ENCODE measurements at places on chromosomes 16 and 17.

GRCh38 chr17:55883149-55883548, 132.3 kb downstream of the PCTP start:
- no peak for DNase-seq

DNA sequence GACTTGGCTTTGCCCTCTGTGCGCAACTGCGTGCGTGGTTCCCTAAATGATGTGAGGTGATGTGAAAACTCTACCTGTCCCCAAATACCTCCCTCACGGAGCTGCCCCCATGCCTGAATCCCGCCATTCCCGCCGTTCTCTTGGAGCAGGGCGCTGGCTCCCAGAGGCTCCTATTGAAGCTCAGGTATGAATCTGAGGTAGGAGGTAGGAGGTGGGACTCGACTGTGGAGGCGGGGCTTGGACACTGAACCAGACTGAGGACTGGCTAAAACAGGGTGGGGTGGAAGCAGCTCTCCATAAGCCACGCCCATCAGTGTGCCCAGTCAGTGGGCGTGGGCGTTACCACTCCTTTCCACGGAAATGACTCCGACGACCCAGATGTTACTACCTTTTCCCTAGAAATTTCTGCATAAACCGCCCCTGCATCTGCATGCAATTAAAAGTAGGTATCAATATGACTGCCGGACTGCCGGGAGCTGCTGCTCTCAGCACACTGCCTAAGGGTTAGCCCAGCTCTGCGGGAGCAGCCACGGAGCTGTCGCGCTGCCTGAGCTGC, 41.0 kb downstream of the FOXL1 start:
- no peak for DNase-seq

GRCh38 chr17:50272711-50273653, 1.3 kb upstream of the TMEM92 start:
- no peak for DNase-seq

DNA sequence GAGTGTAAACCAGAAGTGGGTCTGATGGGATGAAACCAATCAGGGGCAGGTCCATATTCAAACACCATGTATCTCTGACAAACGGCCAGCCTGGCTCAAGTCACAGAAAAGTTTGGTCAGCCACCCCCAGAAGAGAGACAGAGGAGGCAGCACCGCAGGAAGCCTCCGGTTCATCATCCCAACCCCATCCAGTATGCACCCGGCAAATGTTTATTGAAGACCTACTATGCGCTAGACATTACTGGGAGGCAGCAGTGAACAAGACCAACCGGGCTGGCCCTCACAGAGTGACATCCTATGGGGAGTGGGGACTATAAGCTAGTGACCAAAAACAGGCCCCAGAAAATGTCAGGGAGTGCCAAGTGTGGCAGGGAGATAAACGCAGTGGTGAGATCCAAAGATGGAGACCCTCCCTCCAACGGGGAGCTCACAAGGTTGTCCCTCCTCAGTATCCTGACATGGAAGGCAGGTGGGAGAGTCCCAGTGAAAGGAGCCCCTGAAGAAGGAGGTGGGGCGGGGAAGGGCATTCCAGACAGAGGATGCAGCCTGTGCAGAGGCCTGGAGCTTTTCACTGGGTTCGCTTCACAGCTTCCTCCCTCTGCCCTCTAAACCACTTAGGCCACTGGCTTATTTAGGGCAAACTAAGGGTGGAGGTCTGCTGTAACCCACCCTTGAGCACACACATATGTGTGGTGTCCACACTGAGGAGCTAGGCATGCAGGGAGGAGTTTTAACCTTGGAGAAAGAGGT, 2.0 kb downstream of the GSG1L start:
- no peak for DNase-seq

GRCh38 chr17:22411185-22411784, 719.0 kb downstream of the KCNJ18 start:
- no peak for DNase-seq

- no peak for DNase-seq
Observed at GRCh38 chr17:74527756-74528155, 3.5 kb downstream of the CD300LB start.

DNA sequence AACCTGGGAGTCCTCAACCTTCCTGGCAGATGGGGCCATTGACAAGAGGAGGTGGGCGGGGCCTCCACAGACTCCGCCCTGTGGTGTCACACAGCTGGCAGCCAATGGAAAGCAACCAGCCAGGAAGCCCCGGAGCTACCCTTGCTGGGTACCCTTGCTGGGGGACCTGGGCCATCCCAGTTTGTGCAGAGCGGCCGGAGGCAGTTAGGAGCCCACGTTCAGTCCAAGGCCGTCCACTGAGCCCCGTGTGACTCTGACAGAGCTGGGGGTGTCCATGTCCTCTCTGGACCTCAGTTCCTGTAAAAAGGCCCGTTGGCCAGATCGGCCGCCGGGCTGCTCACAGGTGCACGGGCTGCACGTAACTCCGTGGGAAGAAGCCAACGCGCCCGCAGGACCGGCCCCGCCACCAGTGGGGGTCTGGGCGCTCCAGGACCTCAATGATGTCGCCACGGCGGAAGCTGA, 17.1 kb upstream of the FAM83G start:
- no peak for DNase-seq

- DNase-seq, result no peak
Observed at GRCh38 chr16:89024546-89025060, 47.6 kb upstream of the CBFA2T3 start.

DNA sequence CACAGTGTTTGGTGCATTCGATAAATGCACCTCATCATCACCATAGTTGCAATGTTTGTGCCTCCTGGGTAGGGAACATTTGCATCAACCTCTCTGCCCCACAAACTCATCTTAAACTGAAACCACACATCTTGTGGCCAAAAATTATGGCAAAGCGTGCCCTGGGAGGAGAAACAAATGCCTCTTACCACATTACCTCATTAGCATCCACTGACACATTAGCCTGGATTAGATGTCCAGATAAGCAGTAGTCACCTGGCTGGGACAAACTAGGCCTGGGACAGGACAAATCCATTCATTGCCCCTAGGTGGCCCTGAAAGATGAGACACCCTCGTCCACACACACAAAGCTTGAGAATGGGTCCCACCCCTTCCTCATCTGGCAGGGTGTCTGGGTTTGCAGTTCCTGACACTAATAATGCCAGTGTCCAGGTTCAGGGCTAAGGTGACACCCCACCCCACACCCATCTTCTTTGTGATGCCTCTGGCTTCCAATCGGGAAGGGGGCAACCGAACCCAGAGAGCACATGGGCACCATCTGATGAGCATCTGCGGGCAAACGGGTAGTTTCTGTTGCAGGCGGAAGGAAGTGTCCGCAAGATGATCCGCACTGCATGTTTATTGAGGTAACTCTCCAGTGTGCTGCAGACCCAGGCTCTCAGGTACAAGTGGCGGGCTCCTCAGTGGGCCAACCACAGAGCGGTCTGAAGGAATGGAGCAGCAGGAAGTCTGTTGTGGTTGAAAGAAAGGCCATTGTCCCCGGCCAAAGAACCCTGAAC, 8.6 kb downstream of the XYLT1 start:
- DNase-seq, result no peak

- no peak for DNase-seq
Observed at GRCh38 chr17:14165616-14166015, 71.0 kb downstream of the CDRT15 start.

DNA sequence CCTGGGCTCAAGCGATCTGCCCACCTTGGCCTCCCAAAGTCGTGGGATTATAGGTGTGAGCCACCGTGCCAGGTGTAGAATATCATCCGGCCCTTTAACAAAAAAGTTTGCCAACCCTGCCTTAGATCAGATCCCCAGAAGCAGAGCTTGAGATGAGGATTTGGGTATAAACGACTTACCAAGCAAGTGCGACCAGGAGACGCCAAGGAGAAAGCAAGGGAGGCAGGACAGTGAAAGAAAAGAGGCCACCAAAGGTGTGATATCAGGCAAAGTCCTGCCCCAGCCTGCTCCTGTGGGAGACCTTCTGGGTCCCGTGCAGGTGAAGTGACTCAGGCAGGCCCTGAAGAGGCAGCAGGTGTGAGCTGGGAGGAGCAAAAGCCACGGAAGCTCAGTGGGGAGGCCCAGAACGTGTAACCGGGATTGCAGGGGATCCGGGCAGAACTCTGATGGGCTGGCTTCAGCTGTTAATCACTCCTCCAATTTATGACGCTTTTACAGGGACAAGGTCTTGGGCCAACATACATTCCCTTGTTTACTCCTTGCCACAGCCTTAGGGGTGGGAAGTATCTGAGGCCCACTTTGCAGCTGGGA, 14.1 kb upstream of the CALB2 start:
- DNase-seq, result no peak

DNA sequence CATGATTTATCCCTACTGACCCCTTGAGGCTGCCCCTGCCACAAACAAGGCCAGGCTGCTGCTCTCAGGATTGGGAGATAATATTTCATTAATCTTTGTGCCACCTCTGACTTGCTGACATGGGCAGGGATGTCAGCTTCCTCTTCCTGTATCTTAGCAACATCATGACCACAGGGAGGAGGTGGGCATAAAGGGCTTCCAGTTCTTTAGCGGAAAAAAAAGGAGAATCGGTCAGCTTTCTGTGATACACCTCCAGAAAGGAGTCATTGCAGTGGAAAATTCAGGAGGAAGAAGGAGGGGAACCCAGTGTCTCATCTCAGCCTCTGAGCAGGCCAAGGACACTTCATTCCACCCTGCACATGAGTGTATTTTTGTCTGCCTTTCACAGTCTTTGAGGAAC, 206.8 kb upstream of the SDK2 start:
- no peak for DNase-seq

DNA sequence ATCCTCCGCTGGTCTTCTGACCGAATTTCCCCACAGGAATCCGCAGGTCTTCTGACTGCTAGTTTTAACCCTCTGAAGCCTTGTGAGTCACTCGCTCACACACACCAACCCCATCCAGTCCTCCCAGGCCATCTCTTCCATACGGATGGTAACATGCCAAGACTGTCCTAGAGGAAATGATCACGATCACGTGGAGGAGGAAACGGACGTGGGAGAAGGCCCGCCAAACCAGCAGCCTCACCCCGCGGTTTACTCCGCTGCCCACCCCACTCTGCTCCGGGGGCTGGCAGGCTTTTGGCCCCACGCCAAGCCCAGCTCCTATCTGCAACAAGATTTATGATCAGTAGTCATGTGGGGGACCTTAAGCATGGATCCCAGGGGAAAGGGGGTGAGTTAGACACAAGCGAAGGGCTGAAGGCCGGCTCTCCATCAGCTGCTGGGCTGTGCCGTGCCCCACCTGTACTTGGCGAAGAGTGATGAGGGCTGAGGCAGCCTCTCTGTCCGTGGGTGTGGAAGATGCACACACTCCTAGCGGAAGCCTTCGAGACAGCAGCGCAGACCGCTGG, 1.5 kb upstream of the FAAP100 start:
- no peak for DNase-seq

- DNase-seq, result no peak
Observed at GRCh38 chr16:31476303-31477219, 4.6 kb downstream of the TGFB1I1 start.

GRCh38 chr17:38903404-38903803, 22.0 kb upstream of the LASP1NB start:
- no peak for DNase-seq

DNA sequence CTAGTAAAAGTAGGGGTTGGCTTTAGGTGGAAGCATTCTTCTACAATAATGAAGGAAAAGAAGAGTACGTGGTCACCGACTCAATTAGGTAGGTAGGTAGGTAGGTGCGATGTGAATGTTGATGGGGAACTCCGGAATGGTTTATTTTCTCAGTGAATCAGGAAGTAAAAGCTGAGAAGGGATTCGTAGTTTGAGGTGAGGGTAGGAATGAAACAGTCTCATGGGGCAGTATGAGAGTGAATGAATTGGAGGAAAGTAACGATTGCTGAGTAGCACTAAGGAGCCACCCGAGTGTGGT, 13.9 kb downstream of the PER1 start:
- DNase-seq, result no peak

GRCh38 chr17:74217037-74217730, 3.8 kb downstream of the TTYH2 start:
- DNase-seq, result no peak

- DNase-seq, result no peak
Observed at GRCh38 chr16:68660359-68660795, 15.3 kb downstream of the CDH3 start.

DNA sequence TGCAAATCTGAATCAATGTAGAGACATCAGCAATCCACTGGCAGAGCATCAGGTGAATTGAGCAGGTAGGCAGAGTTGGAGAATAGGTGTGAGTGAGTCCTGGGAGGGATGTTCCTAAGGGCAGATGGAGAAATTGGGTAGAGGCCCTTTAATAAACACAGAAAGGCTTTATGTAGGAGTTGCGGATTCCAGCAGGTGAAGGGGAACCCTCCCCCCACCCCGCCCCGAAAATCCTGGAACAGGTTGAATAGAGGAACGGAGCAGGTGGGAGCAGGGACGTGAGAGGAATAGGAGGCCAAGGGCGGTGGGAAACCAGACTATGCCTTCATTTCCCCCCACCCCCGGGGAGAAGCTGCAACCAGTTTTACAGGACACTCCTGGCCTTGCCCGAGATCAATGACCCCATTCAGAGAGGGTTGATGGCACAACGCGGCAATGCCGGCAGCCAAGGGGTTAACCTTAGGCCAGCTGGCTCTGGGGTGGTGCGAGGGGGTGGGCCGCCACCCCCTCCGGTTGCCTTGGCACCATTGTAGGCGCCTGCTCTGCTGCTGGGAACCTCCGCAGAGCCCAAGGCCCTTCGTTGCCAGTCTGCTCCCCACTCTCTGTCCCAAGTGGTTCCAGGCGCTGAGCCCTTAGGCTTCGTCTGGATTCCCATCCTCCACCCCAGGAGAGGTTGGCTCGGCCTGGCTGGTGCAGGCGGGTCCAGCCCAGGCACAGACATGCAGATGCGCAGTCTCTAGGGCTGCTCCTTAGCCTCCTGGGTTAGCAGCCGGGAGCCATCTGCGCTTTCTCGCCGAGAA, 814 bp upstream of the RUNDC3A start:
- DNase-seq, result peak; percentile 44

- no peak for DNase-seq
Observed at GRCh38 chr16:88965411-88965810, 11.6 kb downstream of the CBFA2T3 start.

GRCh38 chr16:88099563-88099890, 148.3 kb downstream of the BANP start:
- no peak for DNase-seq

DNA sequence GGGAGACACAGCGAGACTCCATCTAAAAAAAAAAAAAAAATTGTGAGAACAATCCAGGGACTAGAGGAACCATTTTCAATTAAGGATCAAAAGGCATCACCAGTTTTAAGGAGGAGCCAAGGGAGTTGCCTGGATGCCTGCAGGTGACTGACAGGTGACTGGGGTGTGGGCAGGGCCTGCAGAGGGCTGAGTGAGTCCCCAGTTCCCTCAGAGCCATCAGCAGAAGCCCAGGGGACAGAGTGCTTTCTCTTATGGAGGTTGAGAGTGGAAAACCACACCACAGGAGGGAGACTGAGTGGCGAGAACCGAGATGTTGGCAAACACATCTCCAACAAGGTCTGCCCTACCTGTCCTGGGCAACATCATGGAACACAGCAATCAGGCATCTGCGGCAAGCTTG, 27.1 kb upstream of the CREBBP start:
- no peak for DNase-seq
